ENCODE measurements at places on chromosomes 16 and 17. TPM values are rescaled to one million over a fixed set of nuclear protein-coding genes. Genes with fewer than 3 reads are reported as not detected.

Gene MYCBPAP
- total RNA-seq, result 0.99 TPM

- no peaks in the 10 kb centered on the region for H3K27me3 ChIP-seq
- H3K4me3 ChIP-seq, result no peak overlapping the region
- H3K4me1 ChIP-seq, result peaks cover 42% of the 10 kb centered on the region
- peak overlapping the region; percentile 47 for H3K27ac ChIP-seq
Measured at GRCh38 chr16:88893127-88893968, 26.9 kb upstream of the PABPN1L start.

DNA sequence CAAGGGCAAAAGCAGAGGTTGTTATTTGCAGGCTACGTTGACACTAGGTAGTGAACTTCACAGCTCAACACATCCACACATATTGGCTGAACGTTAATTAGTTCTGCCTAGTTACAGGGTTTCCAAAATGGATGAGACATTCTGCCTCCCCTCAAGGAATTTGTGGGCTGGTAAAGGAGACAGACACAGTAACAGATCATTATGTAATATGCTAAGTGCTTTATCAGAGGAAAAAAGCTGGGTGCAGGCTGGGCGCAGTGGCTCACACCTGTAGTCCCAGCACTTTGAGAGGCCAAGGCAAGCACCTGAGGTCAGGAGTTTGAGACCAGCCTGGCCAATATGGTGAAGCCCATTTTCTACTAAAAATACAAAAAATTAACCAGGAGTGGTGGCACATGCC lies 26.2 kb downstream of the BMERB1 start:
- no peaks in the 10 kb centered on the region for H3K27me3 ChIP-seq
- H3K4me3 ChIP-seq, result no peak overlapping the region
- no peaks in the 10 kb centered on the region for H3K36me3 ChIP-seq
- no peak for DNase-seq
- H3K27ac ChIP-seq, result no peak overlapping the region

DNA sequence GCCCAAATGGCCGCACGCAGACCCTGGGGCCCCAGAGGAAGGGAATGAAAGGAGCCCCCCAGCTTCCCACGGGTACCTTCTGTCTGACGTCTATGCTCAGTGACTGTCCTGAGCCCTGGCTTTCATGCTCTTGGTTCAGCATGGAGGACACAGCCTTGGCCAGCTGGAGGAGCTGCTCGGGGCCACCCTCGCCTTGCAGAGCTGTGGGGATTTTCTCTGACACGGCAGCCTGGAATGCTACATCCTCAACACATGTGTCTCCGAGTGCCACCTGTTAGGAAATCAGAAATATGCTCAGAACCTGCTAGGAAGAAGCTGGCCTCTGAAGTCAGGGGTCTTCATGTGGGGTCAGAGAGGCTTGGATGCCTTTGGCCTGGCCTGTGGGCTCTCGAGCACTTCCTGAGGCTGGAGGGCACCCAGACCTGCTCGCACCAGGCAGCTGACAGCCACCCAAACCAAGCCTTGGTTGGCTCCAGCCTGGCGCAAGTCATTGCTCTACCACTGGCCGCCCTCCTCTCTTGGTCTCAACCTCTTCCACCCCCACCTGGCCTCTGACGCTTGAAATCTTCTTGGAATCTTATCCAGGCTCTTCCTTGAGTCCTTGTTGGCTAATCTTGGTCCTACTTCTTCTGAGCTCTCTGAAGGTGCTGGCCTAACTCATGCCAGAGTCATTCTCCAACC lies 63.7 kb upstream of the BCO1 start:
- no peak overlapping the region for H3K27ac ChIP-seq
- H3K4me1 ChIP-seq, result no peaks in the 10 kb centered on the region
- no peak for DNase-seq
- H3K36me3 ChIP-seq, result no peaks in the 10 kb centered on the region

Gene TAT
- not detected for total RNA-seq

DNA sequence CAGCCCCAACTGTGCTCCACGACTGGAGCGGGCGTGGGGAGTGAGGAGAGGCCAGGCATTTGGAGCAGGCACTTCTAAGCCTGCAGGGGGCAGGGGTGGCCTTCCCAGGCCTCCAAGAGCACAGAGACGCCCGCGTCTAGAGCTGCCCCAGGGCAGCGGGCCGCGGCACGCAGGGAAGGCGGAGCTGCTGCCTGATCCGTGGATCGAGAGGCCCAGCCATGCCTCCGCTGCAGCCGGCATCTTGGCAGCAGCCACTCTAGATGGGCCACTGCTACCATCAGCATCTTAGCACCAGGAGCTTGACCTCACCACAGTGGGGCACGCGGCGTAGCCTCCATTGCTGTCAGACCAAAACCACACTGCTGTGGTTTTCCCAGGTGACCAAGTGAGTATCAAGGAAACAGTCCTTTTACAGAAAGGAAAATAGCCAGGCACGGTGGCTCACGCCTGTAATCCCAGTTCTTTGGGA lies 20.4 kb upstream of the WDR45B start:
- no peaks in the 10 kb centered on the region for H3K36me3 ChIP-seq
- peaks cover 8% of the 10 kb centered on the region for H3K4me1 ChIP-seq
- peak; percentile 84 for DNase-seq
- no peaks in the 10 kb centered on the region for H3K27me3 ChIP-seq

DNA sequence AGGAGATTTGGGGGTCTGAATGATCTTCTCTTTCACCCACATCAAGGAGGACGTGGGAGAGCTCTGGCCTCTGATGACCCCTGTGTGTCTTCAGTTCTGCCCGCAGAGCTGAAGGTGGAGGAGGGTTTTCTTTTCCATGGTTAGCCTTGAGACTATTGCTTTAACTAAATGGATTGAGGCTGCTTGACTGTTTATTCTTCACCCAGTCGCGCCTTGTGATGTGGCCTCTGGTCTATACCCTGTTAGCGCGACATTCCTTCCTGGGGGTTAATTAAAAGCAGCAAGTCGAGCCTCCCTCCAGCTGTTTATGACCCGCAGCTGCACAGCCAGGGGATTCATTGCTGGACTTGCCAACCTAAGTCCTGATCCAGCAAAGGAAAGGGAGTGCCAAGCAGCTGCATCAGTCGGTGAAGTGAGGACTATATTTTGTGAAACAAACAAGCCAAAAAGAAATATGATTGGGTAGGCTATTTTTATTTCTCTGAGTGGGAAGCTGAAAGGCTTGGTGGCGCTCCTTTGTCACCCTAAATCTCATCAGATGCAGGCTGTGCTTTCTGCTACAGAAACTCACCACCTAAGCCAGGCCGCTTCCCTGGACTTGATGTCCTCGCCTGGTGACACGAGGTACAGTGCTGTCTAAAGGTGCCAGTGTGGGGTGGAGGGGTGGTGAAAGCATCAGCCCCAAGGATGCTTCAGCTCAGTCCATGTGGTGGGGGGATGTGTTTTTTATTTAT lies 11.0 kb upstream of the SEC14L1 start:
- peak; percentile 83 for DNase-seq
- peaks cover 50% of the 10 kb centered on the region for H3K4me1 ChIP-seq
- H3K4me3 ChIP-seq, result peak overlapping the region; percentile 29
- H3K27me3 ChIP-seq, result no peaks in the 10 kb centered on the region

Gene DOC2A
- total RNA-seq, result 0.11 TPM

Measured in psoas muscle (tissue), 8 donors.